Mesenteric fat pad (tissue), 1 donor: ENCODE measurements at places on chromosomes 2 and 18. TPM values are rescaled to one million over a fixed set of nuclear protein-coding genes. Genes with fewer than 3 reads are reported as not detected.

Gene SP140
- 2.6 TPM for total RNA-seq

Gene ADAM23
- total RNA-seq, result 1.1 TPM

Gene ACYP2
- total RNA-seq, result 23.4 TPM

Gene DYNAP
- total RNA-seq, result not detected

Gene OXER1
- total RNA-seq, result 0.84 TPM

Gene CPS1
- 3.8 TPM for total RNA-seq

Gene GNLY
- 3.7 TPM for total RNA-seq

Gene CRYGD
- not detected for total RNA-seq

Gene TOGARAM2
- total RNA-seq, result 0.39 TPM

Gene RAB17
- 0.87 TPM for total RNA-seq

Gene MC4R
- not detected for total RNA-seq
